NCI-H69 (cell line): ENCODE measurements at places on chromosomes 12 and 14.

GRCh38 chr12:58206876-58207275 is 265.5 kb downstream of the ATP23 start:
- DNase-seq: no peak

DNA sequence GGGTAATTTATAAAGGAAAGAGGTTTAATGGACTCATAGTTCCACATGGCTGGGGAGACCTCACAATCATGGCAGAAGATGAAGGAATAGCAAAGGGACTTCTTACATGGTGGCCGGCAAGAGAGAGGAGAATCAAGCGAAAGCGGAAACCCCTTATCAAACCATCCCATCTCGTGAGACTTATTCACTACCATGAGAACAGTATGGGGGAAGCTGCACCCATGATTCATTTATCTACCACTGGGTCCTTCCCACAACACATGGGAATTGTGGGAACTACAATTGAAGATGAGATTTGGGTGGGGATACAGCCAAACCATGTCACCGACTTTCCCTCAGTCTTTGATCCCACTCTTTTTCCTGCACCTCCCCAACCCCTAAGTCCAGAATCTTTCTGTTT is 12.6 kb upstream of the CTDSP2 start:
- DNase-seq: no peak

- DNase-seq: peak; percentile 87
Measured at GRCh38 chr14:96038920-96039632, at the start of gene C14orf132. C14orf132 (plus strand) TSS chr14:96039362; CDS start chr14:96039501, 139 bp downstream.

GRCh38 chr14:82755923-82756322 is 1222.3 kb upstream of the SEL1L start:
- DNase-seq: peak; percentile 48

DNA sequence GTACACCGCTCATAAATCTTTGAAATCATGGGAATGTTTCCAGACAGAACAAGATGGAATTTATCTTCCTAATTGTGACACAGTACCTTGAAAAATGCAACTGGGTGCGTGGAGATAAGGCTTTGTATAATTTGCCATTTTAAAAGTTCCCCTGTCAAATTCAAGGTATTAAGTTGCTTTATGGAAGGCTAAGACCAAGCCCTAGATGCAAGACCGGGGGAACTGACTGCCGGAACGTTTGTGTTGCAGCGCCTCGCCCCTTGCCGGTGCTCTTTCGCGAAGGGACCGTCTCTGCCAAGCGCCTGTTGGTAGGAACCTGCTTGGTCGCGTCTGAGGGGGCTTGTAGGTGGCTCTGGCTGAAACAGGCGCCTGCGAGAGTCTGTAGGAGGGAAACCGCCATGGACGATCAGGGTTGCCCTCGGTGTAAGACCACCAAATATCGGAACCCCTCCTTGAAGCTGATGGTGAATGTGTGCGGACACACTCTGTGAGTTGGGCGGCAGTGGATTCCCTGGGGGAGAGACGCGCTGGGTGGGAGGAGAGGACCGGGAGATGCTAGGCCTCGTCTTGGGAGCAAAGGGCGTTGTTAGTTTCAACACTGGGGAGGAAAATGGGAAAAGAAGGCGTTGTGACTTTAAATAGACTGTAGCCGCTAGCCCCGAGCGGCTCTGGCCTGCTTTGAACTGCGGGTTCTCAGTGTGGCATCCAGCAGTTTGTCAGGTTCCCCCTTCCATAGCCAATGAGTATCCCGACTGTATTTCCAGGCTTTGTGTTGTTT is at the start of gene MNAT1:
Gene MNAT1 (plus strand): TSS at position 297 of the 778 bp plus-strand sequence. CDS start 102 bp downstream, at position 399.
- peak; percentile 91 for DNase-seq

DNA sequence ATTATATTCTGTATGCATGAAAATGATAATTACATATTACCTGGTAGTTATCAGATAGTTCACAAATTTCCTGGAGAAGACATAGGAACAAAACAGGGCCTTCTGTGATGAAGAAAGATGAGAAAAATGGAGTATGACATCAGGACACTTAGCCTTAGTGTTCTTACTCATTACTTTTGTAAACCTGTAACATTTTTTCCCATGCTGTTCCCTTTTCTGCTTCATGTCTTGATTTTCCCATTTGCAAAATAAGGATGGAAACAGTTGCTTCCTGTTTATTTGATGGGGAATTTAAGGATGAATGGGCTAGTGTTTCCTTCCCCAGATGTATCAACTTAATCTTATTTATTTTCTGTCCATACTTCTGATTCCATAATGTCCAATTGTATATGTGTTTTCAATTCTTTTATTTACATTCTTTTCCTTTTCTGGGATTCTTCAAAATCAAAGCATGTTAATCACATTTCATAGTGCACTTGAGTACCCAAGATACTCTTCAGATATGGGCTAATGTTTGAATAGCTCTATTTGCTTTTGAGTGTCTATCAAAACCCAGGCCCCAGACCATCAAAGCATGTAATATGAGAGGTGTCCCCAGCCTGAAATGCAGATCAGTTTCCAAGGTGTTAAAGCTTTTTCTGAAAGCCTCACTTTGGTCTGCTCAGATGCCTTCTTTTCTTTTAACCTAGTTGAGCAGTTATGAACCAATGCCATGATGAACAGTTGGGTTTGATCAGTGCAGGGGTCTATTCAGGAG is 260.5 kb downstream of the RAD51B start:
- DNase-seq: peak; percentile 66

- no peak for DNase-seq
Measured at GRCh38 chr14:104134061-104134965, 4.1 kb upstream of the KIF26A start.
